Activated T-cell treated with anti-CD3 and anti-CD28 coated beads, Interleukin-2, amount 50 U/mL, for 72 hours (primary cell): ENCODE measurements at places on chromosomes 13 and 19.

DNA sequence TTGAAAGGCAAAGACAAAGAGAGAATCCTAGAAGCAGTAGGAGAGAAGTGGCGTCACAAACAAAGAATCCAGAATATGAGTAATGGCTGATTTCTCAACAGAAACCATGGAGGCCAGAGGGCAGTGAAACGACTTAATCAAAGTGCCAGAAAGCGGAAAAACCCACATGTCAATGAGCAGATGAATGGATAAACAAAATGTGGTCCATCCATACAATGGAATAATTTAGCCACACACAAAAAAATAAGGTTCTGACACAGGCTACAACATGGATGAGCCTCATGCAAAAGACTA, 52.2 kb upstream of the RANBP3 start:
- no peak for DNase-seq
- peaks cover 8% of the 10 kb centered on the region for H3K4me1 ChIP-seq
- no peaks in the 10 kb centered on the region for H3K36me3 ChIP-seq
- H3K4me3 ChIP-seq = no peak overlapping the region
- peak overlapping the region; percentile 45 for H3K27ac ChIP-seq
- no peaks in the 10 kb centered on the region for H3K27me3 ChIP-seq

GRCh38 chr13:51721496-51721895, 82.5 kb downstream of the DHRS12 start:
- H3K36me3 ChIP-seq = no peaks in the 10 kb centered on the region
- H3K27me3 ChIP-seq = no peaks in the 10 kb centered on the region
- no peak for DNase-seq

GRCh38 chr13:100589178-100589725, 663 bp upstream of the GGACT start:
- peak overlapping the region; percentile 88 for H3K4me3 ChIP-seq
- H3K27me3 ChIP-seq = no peaks in the 10 kb centered on the region

DNA sequence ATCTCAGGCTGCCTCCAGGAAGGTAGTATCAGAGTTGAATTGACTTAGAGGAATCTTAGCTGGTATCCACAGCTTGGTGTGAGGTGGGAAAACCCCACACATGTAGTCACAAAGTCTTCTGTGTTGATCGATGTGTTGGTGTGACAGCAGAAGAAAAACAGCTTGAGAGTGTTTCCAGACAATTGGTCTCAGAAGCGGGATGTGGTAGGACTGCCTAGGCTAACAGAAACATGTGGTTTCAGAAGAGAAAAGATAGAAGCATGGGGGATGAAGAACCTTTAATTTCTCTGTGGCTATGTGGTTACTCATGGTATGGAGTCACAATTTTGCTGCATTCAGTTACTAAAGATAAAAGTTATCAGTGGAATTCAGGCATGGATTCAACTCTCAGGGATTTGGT, 134.7 kb upstream of the SLITRK5 start:
- no peaks in the 10 kb centered on the region for H3K36me3 ChIP-seq
- H3K4me1 ChIP-seq = no peaks in the 10 kb centered on the region
- no peaks in the 10 kb centered on the region for H3K27me3 ChIP-seq
- no peak for DNase-seq

DNA sequence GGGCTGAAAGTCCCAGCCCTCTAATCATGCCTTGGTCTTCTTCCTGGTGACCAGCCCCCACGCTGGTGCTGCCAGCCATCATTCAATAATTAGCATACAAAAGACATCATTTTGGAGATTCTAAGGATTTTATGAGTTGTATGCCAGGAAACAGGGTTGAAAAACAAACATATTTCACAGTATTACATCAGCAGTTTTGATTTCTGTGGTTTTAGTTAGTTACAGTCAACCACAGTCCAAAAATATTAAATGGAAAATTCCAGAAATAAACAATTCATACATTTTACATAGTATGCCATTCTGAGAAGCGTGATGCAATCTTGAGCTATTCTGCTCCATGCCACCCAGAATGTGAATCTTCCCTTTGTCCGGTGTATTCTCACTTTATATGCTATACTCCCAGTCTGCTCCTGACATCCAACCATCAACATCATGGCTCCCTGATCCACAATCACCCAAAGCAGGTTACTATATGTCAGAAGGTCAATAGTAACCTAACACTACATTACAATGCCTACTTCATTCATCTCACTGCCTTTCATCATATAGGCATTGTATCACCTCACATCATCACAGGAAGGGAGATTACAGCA, 49.2 kb downstream of the STOML3 start:
- H3K36me3 ChIP-seq = no peaks in the 10 kb centered on the region
- no peak overlapping the region for H3K4me3 ChIP-seq
- no peak for DNase-seq
- no peak overlapping the region for H3K27ac ChIP-seq
- H3K4me1 ChIP-seq = peaks cover 5% of the 10 kb centered on the region
- peaks cover 14% of the 10 kb centered on the region for H3K27me3 ChIP-seq

- no peak overlapping the region for H3K27ac ChIP-seq
- H3K36me3 ChIP-seq = no peaks in the 10 kb centered on the region
- no peak for DNase-seq
- H3K4me3 ChIP-seq = no peak overlapping the region
- peaks cover 28% of the 10 kb centered on the region for H3K4me1 ChIP-seq
These were observed 10.1 kb downstream of the PAK4 start for GRCh38 chr19:39135701-39136100.

DNA sequence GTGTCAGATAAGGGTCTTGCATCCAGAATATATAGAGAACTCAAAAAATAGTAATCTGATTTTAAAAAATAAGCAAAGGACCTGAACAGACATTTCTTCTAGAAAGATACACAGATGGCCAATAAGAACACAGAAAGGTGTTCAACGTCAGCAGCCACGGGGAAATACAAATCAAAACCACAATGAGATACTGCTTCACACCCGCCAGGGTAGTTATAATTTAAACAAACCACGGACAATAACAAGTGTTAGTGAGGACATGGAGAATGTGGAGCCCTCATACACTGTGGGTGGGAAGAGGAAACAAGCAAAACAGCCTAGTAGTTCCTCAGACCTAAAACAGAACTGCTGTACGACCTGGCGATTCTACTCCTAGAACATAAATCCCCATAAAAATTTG, 26.7 kb upstream of the NAPA start:
- peak overlapping the region; percentile 31 for H3K27ac ChIP-seq
- H3K27me3 ChIP-seq = no peaks in the 10 kb centered on the region
- peak overlapping the region; percentile 39 for H3K4me3 ChIP-seq
- H3K36me3 ChIP-seq = no peaks in the 10 kb centered on the region
- H3K4me1 ChIP-seq = peaks cover 24% of the 10 kb centered on the region

- H3K4me1 ChIP-seq = no peaks in the 10 kb centered on the region
- H3K27me3 ChIP-seq = peaks cover 30% of the 10 kb centered on the region
- no peaks in the 10 kb centered on the region for H3K36me3 ChIP-seq
- peak within 1 kb of the TSS; percentile 17 for H3K4me3 ChIP-seq
These were observed at the start of gene HIF3A for GRCh38 chr19:46296722-46297461. HIF3A (plus strand) TSS chr19:46297042; CDS start chr19:46297077, 35 bp downstream.

- no peak overlapping the region for H3K27ac ChIP-seq
- H3K27me3 ChIP-seq = no peaks in the 10 kb centered on the region
- DNase-seq = peak; percentile 32
- peaks cover 1% of the 10 kb centered on the region for H3K36me3 ChIP-seq
These were observed 7.5 kb downstream of the PLA2G4C start for GRCh38 chr19:48102870-48103751.

DNA sequence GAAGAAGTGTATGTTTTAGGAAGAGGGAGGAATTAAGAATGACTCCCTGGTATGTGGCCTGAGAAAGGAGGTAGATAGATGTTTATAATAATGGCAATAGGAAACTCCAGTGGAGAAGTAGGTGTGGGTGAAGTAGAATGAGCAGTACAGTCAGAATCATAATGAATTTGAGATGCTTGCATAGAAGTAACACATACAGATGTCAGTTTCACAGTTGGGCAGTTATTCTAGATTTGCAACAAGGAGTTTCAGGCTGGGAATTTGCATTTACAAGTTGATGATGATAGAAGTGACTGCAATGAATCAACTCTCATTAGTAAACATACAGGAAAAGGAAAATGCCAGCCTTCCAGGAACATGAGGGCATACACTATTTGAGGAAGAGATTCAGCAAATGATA, 149.0 kb downstream of the SLITRK1 start:
- no peak overlapping the region for H3K27ac ChIP-seq
- H3K36me3 ChIP-seq = no peaks in the 10 kb centered on the region
- no peak overlapping the region for H3K4me3 ChIP-seq
- no peaks in the 10 kb centered on the region for H3K4me1 ChIP-seq

- H3K27ac ChIP-seq = no peak overlapping the region
- H3K27me3 ChIP-seq = peaks cover 11% of the 10 kb centered on the region
- H3K4me1 ChIP-seq = no peaks in the 10 kb centered on the region
These were observed 78.9 kb upstream of the OLFM4 start for GRCh38 chr13:52949742-52950141.

DNA sequence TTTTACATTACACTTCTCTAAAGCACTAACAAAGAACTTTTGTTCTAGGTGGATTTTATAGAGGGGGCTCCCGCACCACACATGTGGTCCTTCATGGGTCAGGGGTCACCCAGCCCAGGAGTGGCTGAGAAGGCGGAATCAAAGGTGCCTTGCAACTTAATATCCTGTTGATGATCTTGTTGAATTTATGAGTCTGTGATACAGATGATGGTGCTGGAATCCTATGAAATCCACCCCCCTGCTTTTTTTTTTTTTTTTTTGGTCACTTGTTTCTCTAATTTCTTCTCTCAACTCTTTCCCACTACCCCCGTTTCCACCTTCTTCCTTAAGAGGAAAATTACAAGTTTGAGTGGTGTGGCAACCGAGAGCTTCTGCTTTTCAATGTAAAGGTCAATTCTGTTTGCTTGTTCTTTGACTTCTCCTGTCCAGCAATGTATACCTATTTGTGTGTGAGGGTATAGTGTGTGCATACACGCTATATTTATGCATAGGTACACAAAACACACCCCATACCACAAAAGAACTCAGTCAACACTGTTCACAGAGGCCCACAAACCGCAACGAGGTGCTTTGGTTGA, 4.2 kb upstream of the ZIC2 start:
- peaks cover 2% of the 10 kb centered on the region for H3K36me3 ChIP-seq
- no peak overlapping the region for H3K4me3 ChIP-seq
- peaks cover 6% of the 10 kb centered on the region for H3K4me1 ChIP-seq
- no peak overlapping the region for H3K27ac ChIP-seq
- peaks cover 68% of the 10 kb centered on the region for H3K27me3 ChIP-seq

DNA sequence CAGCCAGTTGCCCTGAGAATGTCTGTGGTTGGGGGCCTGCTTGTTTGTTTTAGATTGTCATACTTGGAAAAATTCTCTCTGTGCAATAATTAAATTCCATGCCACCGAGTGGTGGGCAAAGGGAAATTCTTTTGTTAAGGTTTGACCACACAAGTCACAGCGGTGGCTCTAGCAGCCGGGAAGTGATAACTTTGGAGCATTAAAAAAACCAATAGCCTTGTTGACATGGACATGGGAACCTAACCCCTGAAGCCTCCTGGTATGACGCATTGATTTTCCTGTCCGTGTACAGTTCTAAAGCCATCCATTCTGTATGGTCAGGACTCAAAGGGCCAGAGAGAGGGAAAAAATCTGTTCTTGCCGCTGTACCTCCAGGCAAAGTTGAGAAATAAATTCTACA, 384.9 kb upstream of the ZNF507 start:
- no peaks in the 10 kb centered on the region for H3K4me1 ChIP-seq
- no peak for DNase-seq
- H3K27ac ChIP-seq = no peak overlapping the region
- no peaks in the 10 kb centered on the region for H3K36me3 ChIP-seq

DNA sequence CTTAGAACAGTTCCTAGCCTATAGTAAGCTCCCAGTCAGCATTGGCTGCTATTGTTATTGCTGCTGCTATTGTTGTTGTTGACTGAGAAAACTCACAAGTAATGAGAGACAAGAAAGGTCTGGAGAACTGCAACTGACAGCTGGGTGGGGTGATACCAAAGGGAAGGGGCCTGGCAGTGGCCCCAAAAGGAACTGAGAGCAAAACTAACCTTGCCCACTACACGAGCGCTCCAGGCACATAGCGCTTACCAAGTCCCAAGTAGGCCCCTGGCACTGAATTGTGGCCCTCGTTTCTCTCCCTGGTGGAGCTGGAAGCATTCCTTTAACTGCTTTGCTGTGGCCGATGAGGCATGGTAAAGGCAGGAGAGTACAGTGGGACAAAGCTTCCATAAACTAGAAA, 59.7 kb downstream of the KCTD12 start:
- no peaks in the 10 kb centered on the region for H3K36me3 ChIP-seq
- no peak for DNase-seq
- H3K27ac ChIP-seq = no peak overlapping the region

DNA sequence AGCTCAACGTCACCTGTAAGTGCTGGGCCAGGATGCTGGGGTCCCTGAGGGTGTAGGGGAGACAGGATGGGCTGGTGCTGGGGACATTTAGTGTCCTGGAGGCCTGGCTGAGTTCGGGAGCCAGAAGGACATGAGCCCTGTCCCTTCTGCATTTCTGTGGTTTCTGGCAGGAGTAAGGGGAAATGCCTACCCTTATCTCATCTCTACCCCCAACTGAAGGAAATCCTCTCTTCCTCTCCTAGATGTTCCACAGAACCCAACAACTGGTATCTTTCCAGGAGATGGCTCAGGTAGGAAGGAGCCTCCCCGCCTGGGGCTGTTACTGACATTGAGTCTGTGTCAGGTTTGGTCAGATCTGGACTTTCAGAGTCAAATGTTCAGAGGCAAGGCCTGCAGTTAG, 1.2 kb downstream of the CD33 start:
- no peak overlapping the region for H3K4me3 ChIP-seq
- no peak for DNase-seq
- peaks cover 68% of the 10 kb centered on the region for H3K27me3 ChIP-seq
- H3K4me1 ChIP-seq = peaks cover 4% of the 10 kb centered on the region

GRCh38 chr19:48719263-48720171, at the start of gene MAMSTR:
MAMSTR (minus strand) TSS chr19:48719725; CDS start chr19:48719031, 694 bp downstream.
- peaks cover 23% of the 10 kb centered on the region for H3K4me1 ChIP-seq
- H3K27ac ChIP-seq = peak within 1 kb of the TSS; percentile 95
- H3K36me3 ChIP-seq = no peaks in the 10 kb centered on the region
- DNase-seq = no peak
- no peaks in the 10 kb centered on the region for H3K27me3 ChIP-seq
- H3K4me3 ChIP-seq = peak within 1 kb of the TSS; percentile 98

- no peak for DNase-seq
- peaks cover 49% of the 10 kb centered on the region for H3K27me3 ChIP-seq
- H3K27ac ChIP-seq = no peak overlapping the region
- H3K4me3 ChIP-seq = no peak overlapping the region
- peaks cover 8% of the 10 kb centered on the region for H3K4me1 ChIP-seq
- H3K36me3 ChIP-seq = no peaks in the 10 kb centered on the region
These were observed 81.5 kb upstream of the MBNL2 start for GRCh38 chr13:97140611-97141010.

GRCh38 chr13:43911278-43911677, 31.6 kb downstream of the LACC1 start:
- no peak for DNase-seq
- H3K36me3 ChIP-seq = no peaks in the 10 kb centered on the region
- no peak overlapping the region for H3K27ac ChIP-seq
- no peak overlapping the region for H3K4me3 ChIP-seq
- peaks cover 17% of the 10 kb centered on the region for H3K27me3 ChIP-seq

- no peaks in the 10 kb centered on the region for H3K36me3 ChIP-seq
- no peaks in the 10 kb centered on the region for H3K27me3 ChIP-seq
- peaks cover 66% of the 10 kb centered on the region for H3K4me1 ChIP-seq
- DNase-seq = no peak
- peak overlapping the region; percentile 95 for H3K27ac ChIP-seq
These were observed 16.6 kb upstream of the GATAD2A start for GRCh38 chr19:19388568-19389555.
